ENCODE measurements at places on chromosomes 7 and 10.

GRCh38 chr10:1938317-1938716 lies 201.0 kb upstream of the ADARB2 start:
- no peak for DNase-seq

DNA sequence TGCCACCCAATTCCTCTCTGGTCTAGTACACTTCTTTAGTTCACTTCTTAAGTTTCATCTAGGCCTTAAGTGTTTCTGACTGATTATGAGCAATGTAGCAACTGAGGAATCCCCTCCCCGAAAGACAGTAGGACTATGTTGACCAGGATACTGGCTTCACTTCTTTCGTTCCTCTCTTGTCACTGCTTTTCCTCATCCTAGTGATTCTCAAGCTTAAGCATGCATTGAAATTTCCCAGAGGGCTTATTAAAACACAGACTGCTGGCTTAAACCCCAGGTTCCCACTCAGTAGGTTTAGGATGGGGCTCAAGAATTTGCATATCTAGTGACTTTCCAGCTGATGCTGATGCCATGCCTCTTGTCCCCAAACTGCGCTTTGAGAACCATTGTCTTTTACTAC lies 164.6 kb upstream of the WNT16 start:
- DNase-seq, result no peak

- peak; percentile 8 for DNase-seq
Observed at GRCh38 chr10:66931340-66931948, 5.6 kb downstream of the LRRTM3 start.

- DNase-seq, result no peak
Observed at GRCh38 chr10:3825862-3826351, 40.9 kb upstream of the KLF6 start.

GRCh38 chr7:42492920-42493319 lies 255.9 kb upstream of the GLI3 start:
- DNase-seq, result no peak

DNA sequence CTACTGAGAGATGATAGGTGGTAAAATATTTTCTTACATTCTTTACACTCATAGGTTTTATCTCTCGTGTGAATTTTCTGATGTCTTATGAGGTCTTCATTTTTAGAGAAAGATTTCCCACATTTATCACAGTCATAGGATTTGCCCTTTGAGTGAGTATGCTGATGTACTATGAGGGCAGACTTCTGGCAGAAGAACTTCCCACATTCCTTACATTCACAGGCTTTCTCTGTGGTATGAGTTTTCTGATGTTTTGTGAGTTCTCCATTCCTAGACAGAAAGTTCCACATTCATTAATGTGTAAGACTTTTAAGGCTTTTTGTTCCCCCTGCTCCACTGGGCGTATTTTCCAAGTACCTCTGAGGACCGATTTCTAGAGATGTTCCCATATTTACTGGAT lies 23.5 kb downstream of the ZNF25 start:
- DNase-seq, result no peak

GRCh38 chr10:18104223-18104872 lies 35.9 kb upstream of the CACNB2 start:
- DNase-seq, result no peak

- no peak for DNase-seq
Observed at GRCh38 chr10:42654419-42654818, 16.0 kb upstream of the ZNF33B start.

GRCh38 chr10:35464825-35465456 lies 128.6 kb downstream of the CCNY start:
- no peak for DNase-seq

DNA sequence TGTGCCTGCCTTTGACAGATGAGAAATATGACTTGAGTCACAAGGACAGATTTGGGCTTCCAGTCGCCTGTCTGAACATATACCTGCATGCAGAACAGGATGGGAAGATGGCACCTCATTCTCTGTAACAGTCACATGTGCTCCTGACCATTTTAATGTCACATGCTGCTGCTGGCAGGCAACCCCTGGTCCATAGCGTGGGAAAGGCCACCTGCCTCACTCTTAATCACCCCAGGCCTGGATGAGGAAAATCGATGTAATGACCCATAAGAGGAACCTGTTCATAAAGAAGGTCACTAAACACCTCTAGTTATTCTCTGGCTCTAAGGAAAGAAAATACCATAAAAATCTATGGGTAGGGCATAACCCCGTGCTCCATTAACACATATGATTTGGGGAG lies 110.2 kb downstream of the GFRA1 start:
- no peak for DNase-seq

DNA sequence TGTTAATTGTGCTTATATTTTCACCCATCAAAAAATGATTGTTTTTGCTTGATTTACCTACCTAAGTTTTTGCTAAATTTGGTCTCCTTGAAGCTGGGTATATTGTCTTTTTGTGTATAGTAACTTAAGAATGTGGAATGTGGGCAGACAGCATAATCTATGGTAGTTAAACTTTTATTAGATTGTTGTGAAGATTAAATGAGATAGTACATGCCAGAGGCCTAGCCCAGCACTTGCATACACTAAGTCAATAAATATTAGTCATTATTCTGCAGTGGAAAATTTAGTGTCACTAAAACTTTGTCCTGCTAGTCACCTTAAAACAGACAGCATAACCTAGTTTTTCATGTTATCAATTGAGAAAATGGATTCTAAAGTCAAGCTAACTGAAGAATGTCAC lies 19.3 kb upstream of the RPA3 start:
- DNase-seq, result no peak

- no peak for DNase-seq
Observed at GRCh38 chr10:14478201-14478600, 147.5 kb upstream of the FRMD4A start.

GRCh38 chr10:125086691-125087090 lies 73.7 kb downstream of the CTBP2 start:
- no peak for DNase-seq

DNA sequence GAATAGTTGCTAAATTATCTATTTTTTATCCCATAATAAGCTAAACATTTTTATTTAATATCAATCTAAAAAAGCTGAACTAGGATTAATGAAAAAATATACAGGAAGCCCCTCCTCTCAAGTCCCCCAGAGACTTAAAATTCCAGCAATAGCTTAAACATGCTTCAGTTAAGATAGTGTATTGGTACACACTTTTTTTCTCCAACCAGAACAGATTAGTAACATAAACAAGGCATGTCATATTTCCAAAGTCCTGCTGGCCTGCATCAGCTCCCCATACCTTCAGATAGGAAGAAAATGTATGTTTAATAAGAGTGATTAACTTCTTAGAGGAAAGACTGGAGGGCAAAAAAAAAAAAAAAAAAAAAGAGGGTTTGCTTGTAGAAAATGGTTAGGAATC lies 7.1 kb downstream of the TBX20 start:
- no peak for DNase-seq

- DNase-seq, result no peak
Observed at GRCh38 chr7:132767378-132767777, 191.1 kb upstream of the PLXNA4 start.

- DNase-seq, result peak; percentile 67
Observed at GRCh38 chr10:98309366-98310355, 41.7 kb upstream of the LOXL4 start.

DNA sequence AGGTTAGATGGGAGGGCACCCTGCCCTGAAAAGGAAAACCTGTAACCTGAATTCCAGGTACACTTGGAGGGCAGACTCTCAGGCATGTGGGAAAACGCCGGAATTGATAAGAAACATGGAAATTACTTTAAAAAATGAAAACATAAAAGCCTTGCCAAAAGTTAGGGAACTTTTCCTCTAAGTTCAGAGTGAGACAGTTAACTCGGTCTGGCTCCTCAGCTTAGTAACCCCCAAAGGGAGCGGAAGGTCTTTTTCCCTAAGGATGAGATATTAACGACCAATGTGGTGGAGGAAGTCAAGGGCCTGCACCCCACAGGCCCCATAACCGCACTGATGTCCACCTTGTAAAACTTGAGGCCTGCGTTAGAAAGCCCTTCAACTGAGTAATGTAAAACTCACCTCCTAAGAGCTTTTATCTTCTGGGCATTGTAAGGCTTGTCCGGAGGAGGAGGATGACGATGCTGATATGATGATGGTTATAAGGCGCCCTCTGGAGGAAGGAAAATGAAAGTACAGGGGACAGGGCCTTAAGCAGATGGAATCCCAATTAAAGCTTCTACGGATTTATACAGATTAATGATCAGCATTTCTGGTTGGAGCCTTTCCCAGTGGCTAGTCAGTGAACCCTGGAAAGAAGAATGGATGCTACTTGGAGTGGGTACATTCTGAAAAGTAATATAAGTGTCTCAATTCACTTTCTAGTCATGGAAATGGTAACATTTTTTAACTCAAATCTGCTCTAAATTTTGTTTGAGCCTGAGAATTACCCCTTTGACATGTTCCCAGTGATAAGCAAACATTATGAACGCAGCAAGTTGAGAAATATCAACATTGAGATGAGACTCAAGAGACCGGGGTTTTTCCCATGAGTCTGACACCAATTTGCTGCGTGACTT lies 694 bp downstream of the COL1A2 start:
- peak; percentile 67 for DNase-seq

- no peak for DNase-seq
Observed at GRCh38 chr7:79529881-79530235, 76.4 kb upstream of the MAGI2 start.

GRCh38 chr7:126791306-126791705 lies 461.4 kb downstream of the GRM8 start:
- DNase-seq, result no peak

GRCh38 chr7:55274156-55274555 lies 91.0 kb upstream of the LANCL2 start:
- DNase-seq, result no peak

GRCh38 chr10:36692759-36693158 lies 432.6 kb upstream of the ANKRD30A start:
- no peak for DNase-seq

DNA sequence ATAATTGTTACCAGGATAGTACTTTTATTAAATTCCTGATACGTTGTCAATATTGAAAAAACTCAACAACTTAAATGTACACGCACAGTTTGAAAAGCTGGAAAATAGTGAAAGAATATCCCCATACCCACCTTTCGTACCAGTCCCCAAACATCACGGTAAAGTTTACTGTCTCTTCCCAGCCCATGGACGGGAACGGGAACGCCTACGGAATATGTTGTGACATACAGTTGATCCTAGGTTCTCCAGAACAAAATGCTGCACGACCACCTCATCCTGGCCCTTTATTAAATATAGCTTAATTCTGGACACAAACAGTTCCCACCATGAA lies 527 bp upstream of the BCAP29 start:
- no peak for DNase-seq

Data from AG09319 (cell line).